Activated CD4-positive, alpha-beta T cell treated with anti-CD3 and anti-CD28 coated beads, Interleukin-2, Interleukin-6, amounts not matched to agents 100 ng/mL and 50 ng/mL, durations not matched to agents 16 hours and 8 hours (primary cell): ENCODE measurements at places on chromosomes 1 and 21.

DNA sequence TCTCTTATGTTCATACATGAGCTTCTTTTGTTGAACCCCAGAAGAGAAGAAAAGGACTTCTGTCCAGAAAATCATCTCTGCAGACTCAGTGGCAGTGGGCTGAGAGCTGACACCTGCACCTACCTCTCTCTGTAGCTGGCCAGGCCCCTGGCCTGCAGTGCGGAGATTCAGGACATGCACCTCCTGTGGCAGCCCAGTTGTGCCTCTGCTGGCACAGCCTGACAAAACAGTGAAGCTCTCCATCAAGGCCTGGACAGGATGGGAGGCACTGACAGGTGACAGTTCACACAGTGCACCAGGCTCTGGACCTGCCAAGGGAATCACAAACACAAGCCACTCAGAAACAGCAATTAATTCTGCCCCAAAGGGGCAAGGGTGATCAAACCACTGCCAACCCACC lies 88.8 kb downstream of the TGFBR3 start:
- no peak for DNase-seq

- no peak for DNase-seq
These were observed 265.7 kb downstream of the COL11A1 start for GRCh38 chr1:102842606-102843005.

GRCh38 chr1:116987256-116987555 lies 14.4 kb upstream of the CD101 start:
- DNase-seq, result peak; percentile 69

DNA sequence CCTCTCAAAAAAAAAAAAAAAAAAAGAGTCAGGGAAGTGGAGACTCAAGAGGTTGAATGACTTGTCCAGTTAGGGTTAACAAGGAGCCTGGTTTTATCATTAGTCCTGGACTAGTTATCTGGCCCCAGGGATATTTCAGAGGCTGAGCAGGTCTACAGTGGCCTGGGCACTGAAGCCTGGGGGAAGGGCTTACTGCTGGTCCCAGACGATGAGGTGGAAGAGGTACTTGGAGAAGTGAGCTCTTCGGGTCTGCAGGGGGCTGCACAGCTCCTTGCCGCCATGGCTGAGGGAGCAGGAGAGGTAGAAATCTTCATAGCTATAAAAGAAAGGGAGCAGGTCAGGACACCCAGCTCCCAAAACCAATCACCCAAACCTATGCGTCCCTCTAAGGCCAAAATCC lies 40.1 kb downstream of the PIK3C2B start:
- no peak for DNase-seq

DNA sequence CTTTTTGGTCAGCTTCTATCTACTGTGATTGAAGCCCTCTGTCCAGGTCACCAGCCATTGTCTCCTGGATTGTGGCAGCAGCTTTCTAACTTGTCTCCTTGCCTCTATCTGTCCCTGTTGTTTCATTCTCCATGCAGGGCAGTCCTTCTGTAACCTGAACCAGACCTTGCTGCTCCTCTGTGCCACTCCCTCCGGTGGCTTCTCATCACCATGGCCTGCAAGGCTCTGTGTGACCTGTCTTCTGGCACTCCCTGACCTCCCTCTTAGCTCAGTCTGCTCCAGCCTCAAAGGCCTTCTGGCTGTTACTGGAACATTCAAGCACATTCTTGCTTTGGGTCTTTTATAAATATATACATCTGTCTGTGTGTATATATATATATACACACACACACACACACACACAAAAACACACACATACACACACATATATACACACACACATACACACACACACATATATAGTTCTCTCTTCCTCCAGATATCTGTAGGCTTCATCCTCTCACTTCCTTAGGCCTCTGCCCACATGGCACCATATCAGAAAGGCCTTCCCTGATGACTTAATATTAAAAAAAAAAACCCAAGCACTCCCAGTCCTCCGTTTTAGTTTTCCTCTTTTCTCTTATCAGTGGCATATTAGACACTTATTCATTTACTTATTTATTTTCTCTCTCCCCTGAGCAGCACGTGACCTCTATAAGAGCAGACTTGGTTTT lies 21.2 kb upstream of the JUN start:
- no peak for DNase-seq

GRCh38 chr21:36904093-36904666 lies 62.3 kb downstream of the HLCS start:
- DNase-seq, result peak; percentile 18

- DNase-seq, result no peak
These were observed 359.2 kb upstream of the PKN2 start for GRCh38 chr1:88324899-88325298.

DNA sequence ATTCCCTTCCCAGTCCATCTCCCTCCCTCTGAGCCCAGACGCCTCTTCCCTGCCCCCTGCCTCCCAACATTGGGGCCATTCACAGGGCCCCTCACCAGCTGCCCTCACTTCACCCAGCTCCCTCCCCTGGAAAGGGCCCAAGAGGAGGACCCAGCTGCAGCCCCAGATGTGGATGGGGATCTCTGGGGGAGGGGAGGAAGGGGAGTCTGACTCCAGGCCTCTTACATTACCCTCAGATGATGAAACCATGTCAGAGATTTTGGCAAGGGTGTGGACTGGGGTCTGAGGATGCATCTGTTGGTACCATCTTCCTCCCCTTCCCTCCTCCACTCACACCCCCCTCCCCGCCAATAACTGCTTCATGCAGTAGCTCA lies 1.1 kb upstream of the KIF21B start:
- DNase-seq, result no peak

GRCh38 chr1:3921765-3922164 lies 21.7 kb upstream of the C1orf174 start:
- no peak for DNase-seq

DNA sequence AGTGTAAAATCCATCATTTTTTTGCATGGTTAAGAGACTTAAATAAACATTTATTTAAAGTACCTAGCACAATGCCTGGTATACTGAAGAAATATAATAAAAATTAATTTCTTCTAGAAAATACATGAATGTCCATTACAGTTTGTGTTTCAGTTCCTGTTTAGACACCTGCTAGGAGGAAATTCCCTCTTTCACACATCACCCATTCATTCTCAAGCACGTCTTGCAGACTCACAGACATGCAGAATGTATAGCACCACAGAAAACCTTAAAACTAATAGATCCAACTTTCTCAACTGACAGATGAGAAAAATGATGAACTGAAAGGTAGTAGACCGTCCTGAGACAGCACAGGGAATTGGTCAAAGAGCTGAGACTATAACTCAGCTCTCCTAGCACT lies 172.2 kb upstream of the C8B start:
- DNase-seq, result no peak

- DNase-seq, result no peak
These were observed 93.4 kb upstream of the F3 start for GRCh38 chr1:94634977-94635416.

DNA sequence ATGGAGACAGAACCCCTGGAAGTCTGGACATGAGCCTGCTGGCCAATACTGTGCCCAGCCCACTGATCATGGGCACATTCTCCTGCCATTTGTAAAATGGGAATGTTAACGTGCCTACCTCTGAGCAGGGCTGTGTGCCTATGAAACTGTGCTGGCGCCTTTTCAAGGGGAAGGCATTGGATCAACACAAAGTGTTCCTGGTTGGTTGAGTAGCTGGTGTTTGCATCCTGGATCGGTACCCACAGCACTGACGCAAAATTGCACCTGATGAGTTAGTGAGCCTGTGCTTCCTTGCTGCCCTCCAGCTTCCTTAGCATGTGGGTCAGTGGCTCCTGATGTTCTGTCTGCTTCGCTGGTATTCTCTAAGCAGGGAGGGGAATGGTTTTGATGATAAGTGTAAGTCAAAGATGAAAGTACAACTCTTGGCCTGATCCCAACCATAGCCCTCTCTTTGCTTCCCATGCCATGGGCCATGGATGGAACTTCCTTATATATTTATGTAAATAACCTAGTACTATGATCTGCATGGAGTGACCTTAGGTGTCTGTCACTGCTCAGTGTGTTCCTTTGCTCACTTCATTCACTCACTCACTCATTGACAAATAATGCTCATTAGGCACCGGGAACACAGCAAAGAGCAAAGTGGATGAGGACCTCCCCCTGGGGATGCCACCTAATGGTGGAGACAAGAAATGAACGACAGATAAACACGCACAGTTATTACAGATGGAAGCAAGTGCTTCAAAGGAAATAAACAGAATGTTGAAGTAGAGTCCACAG lies 22.7 kb downstream of the MAB21L3 start:
- peak; percentile 17 for DNase-seq

GRCh38 chr1:156050376-156050775 lies 3.2 kb downstream of the UBQLN4 start:
- no peak for DNase-seq

GRCh38 chr1:41455479-41456332 lies 28.8 kb downstream of the EDN2 start:
- DNase-seq, result no peak

DNA sequence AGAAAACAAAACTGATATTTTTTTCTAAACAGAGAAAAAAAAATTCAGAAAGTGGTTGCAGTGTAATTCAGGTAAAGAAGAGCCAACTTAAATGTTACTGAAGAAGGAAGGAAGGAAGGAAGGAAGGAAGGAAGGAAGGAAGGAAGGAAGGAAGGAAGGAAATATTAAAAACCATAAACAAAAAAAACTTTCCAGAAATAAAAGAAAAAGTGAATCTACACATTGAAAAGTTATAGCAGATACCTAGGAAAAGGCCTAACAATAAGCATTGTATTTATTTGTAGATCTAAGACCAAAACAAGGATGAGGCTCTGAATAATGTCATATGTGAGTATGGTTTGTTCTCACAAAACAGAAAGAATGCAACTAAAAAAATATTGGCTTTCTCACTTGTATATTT lies 345.4 kb upstream of the NR5A2 start:
- no peak for DNase-seq

DNA sequence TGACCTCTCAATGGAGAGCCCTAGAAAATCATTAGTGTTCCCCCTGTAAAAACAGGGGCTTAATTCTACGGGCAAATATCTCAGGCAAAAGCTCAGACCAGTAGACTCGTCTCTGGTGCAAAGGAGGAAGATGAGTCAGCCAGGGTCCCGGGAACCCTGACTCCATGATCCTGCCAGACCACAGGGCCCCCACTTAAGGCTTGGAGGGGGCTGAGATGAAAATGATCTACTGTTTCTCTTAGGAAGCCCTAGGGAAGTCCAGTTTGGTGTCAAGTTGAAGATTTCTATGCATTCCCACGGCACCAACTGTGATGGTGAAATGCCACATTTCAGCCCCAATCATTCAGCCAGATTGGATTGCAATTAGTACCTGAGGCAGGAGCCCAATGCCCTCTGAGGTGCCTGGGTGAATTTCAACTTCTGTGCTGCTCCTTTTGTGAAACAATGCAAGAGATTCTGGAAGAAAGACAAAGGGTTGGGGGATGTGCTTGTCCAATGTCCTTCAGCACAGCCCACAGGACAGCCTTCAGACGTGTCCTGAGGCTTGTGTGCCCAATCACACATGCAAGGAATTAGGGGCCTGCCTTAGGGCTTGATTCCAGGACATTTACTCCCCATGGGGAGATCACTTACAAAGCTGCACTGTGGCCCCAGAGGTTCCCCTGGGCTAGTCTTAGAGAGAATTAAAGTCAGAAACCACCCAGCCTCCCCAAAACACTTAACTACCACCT lies 18.1 kb downstream of the NAV1 start:
- DNase-seq, result no peak

- peak; percentile 52 for DNase-seq
These were observed 2.1 kb downstream of the LEPR start for GRCh38 chr1:65422241-65423203.
